ENCODE measurements at places on chromosomes 12 and 14.

- no peak for DNase-seq
Observed at GRCh38 chr14:77066578-77067172, 31.4 kb upstream of the CIPC start.

GRCh38 chr14:78170203-78170602 is at the start of gene NRXN3:
Gene NRXN3 (plus strand): TSS chr14:78170373. CDS start chr14:78243094, 72,721 bp downstream.
- DNase-seq, result no peak

GRCh38 chr12:68428211-68428610 is 96.0 kb upstream of the MDM1 start:
- DNase-seq, result no peak

- no peak for DNase-seq
Observed at GRCh38 chr12:71694099-71694820, 8.4 kb downstream of the TMEM19 start.

- no peak for DNase-seq
Observed at GRCh38 chr14:99773521-99774497, 19.4 kb upstream of the EML1 start.

DNA sequence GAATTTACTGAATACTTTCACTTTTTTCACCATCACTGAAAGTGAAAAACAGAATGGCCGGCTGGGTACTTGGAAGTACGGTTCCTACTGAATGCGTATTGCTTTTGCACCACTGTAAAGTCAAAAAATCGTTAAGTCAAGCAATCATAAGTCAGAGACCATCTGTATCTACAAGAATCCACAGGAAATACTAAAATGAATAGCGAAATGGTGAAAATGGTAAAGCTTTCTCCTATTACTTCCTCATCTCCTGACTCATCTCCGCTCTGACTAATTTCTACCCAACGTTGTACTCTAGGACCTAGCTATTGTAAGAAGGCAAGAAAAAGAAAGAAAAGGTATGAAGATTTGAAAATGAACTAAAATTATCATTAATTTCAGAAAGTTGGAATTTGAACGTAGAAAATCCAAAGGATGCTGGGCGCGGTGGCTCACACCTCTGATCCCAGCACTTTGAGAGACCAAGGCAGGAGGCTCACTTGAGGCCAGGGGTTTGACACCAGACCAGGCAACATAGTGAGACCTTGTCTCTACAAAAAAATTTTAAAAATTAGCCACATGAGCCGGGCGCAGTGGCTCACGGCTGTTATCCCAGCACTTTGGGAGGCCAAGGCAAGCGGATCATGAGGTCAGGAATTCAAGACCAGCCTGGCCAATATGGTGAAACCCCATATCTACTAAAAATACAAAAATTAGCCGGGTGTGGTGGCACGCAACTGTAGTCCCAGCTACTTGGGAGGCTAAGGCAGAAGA is 5.3 kb upstream of the CDCA4 start:
- no peak for DNase-seq

- DNase-seq, result no peak
Observed at GRCh38 chr12:117240081-117240755, 49.9 kb upstream of the FBXO21 start.

DNA sequence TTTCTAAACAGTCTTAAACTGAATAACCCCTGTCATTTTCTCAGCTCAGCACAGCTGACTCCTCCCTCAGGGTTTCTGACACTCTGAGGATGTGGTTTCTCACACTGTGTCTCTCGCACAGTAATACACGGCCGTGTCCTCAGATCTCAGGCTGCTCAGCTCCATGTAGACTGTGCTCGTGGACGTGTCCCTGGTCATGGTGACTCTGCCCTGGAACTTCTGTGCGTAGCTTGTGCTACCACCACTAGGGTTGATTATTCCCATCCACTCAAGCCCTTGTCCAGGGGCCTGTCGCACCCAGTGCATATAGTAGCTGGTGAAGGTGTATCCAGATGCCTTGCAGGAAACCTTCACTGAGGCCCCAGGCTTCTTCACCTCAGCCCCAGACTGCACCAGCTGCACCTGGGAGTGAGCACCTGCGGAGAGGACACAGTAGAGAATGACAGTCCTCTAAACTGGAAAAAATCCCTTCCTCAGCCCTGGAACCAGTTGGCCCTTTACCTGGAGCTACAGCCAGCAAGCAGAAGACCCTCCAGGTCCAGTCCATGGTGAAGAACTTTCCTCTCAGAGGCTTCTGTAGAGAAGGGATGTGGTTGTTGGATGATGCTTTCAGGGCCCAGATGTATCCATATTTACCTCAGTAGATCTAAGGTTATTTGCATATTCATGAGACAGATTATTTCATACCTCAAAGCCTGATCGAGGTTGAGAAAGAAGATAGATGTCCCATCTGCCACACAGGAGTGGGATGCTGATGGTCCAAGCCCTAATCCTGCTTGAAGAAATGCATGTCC is 984.8 kb downstream of the TMEM121 start:
- DNase-seq, result no peak

GRCh38 chr12:9736936-9737705 is 4.2 kb upstream of the CLECL1 start:
- DNase-seq, result no peak

GRCh38 chr12:111186347-111186746 is 182.5 kb downstream of the PHETA1 start:
- DNase-seq, result no peak

DNA sequence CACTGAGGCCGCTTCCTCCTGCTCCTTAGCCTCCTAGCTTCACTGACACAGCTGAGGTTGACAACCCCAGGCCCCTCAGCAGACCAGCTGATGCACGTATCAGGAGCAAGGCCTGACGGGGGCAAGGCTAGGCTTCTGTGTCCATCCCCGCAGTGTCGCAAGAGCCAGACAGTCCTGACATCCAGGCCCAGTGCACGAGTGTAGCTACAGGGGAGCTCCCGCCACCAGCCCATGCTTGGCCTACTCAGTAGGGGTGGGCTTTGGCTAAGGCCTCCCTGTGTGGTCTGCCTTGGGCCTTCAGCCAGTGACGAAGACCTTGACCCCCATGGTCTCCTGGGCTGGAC is 179.1 kb downstream of the DPF3 start:
- DNase-seq, result no peak

GRCh38 chr12:119319638-119320037 is 14.9 kb upstream of the CCDC60 start:
- DNase-seq, result no peak

GRCh38 chr12:100574187-100575074 is 947 bp downstream of the GAS2L3 start:
- DNase-seq, result no peak
